Stimulated activated CD4-positive, alpha-beta T cell treated with anti-CD3 and anti-CD28 coated beads, Interleukin-2, amount 100 ng/mL, for 24 hours (primary cell): ENCODE measurements at places on chromosomes 3 and 15.

DNA sequence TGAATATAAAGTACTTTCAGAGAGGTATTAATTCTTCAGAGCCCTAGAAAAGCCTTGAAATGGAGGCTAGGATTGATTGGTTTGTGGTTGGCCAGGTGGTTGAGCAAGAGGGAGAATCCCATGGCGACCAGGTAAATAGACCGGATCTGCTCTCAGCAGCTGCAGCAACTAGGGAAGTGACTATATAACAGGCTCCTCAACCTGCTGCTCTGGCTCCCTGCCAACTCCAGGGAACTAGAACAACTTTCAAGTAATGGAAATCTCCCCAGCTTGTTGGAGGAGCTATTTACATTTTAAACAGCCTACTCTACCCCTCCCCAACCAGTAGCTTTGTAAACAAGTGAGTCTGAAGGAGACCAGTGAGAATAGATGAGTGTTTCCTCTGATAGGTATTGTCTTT lies 121.8 kb upstream of the CADM2 start:
- DNase-seq, result no peak

DNA sequence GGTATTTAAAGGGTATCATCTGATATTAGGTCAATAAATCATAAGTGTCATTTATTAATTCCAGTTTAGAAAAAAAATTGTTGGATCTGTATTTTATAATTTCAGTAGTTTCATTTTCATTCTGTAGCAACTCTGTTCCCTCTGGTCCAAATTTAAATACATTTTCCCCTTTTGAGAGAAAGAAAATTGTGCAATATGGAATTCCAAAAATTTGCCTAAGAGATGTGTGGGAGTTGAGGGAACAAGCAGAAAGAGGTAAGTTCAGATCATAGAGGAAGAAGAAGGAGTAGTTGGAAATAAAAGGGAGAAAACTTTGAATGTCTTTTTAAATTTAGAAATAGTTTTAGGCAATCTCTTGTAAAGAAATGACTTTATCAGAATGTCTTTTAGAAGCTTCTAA lies 48.9 kb upstream of the MME start:
- no peak for DNase-seq

DNA sequence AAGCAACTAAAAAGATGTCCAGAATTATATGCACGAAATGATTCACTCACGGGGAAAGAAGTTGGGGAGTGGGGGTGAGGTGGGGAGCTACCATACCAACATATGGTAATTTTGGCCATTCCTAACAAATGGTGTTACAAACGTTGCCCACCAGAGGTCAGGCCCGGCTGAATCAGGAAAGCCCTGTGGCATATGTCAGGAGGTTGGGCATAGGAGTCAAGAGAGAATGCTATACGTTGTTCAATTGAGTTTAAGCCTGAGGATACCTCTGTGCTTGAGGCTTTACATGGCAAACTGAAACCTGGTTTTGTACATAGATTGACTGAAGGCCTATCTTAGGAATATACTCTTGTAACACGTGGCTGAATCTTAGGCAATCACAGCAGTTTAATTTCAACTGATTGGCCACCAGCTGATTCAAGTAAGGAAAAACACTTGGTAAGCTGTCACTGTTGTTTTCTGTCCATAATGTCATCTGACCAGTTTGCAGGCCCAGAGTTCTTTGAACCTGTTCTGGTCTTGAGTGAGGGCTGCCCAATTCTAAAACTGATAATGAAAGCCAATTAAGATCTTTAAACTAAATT lies 23.4 kb upstream of the SLC2A2 start:
- peak; percentile 44 for DNase-seq

GRCh38 chr3:70992562-70993204 lies 590.8 kb downstream of the FOXP1 start:
- DNase-seq, result no peak

DNA sequence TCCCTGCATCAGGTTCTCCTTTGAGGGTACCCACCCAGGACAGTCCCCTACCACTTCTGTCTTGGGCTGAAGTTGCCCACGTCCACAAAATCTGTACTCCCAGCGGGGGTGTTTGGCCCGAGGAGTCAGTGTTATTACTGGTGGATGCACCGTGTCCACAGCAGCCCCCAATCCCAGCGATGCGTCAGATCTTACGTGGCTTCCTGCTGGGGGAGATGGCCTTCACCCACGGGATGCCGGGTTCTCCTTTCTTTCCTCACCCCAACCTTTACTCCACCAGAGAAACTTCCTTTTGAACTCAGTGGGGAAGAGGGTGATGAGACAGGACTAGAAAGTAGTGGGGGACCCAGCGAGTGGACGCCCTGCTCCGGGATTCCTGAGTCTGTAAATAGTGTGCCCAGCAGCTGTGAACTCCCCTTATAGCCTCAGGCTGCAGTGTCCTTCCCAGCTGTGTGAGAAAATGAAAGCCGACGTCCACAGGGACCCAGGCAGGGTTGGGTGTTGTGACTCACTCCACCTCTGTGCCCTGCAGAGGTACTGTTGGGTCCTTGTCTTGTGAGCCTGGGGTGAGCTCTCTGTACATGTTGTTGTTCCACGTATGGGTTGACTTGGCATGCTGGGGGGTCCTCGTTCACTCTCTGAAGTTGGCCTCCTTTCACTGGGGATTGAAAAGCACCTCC lies 31.5 kb downstream of the CRTAP start:
- DNase-seq, result no peak

DNA sequence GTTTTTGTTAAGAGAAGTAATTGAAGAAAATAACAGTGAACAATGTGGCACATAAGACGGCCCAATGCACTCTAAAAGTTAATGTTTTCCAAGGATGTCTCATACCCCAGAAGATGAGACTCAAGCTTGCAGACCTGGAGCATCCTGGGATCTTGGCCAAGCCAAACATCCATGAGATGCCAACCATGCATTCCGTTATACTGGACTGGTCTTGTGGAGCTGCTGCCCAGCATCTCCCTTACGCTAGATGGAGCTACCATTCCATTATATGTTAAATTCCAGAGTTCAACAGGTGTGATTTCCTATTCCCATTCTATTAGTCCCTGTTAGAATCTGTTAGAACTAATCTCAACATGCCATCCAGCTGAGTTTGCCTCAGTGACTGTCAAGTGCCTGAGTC lies 181.8 kb downstream of the PDCD6IP start:
- DNase-seq, result no peak

- no peak for DNase-seq
Measured at GRCh38 chr15:47432826-47433225, 284.5 kb upstream of the SEMA6D start.

- DNase-seq, result no peak
Measured at GRCh38 chr3:129429080-129429451, 630 bp upstream of the EFCAB12 start.

DNA sequence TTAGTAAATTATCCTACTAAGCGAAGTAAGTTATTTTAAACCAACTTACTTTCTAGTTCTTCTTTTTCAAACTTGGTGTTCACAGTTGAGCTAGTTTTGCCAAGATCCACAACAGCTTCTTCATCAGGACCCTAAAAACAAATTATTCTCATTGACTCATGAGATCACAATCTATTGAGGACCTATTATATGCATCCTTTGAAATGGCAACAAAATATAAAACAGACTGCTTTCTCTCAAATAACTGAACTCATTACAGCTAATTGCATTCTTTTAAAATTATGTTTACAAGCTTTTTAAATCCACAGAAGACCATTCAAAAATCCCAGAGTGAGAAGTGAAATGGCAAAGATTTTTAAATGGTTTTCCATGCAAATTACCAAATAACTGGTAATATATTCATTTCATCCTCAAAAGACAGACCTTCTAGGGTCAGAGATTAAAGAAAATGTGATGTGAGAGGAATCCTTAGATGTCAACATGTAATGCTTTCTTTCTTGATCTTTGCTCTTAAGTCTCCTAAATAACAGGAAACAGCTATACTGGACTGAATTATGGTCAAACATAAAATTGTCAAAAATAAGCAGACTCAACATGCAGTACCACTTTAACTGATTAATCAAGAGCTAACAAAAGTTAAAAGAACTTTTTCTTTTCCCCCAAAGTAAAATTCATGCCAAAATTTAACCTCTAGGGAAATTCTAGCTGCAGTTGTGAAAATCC lies 31.7 kb downstream of the SLC4A7 start:
- DNase-seq, result no peak

- DNase-seq, result peak; percentile 43
Measured at GRCh38 chr15:89442671-89443307, 53.6 kb downstream of the RHCG start.

DNA sequence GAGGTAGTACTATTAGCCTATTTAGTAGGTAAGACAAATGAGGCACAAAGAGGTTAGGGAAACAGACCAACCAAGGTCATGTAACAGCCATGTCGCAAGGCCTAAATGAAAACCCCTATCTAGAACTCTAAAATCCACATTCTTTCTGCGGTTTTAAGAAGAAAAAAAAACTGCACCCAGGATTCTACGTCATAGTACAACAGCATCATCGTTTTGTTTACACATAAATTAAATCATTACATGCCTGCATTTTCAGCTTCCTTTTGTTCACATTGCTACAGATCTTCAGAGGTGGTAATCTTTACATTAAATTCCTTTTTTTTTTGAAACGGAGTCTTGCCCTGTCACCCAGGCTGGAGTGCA lies 548 bp upstream of the PSMD6 start:
- no peak for DNase-seq

DNA sequence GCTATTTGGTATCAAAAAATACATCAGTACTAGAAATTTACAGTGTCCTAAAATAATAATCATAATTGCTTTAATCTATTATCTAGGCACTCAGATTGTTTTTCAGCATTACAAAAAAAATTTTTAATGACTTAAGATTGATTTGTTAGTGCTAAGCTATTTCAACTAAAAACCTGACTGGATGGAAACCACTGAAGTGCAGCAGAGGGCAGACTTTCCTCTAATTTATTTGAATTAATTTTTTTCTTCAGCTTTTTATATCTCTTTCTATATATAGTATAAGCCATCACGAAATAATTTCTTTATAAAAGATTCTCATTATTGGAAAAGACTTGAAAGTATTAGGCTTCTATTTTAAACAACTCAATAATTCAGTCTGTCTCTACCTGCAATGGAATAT lies 131.4 kb downstream of the IQCH start:
- DNase-seq, result no peak

DNA sequence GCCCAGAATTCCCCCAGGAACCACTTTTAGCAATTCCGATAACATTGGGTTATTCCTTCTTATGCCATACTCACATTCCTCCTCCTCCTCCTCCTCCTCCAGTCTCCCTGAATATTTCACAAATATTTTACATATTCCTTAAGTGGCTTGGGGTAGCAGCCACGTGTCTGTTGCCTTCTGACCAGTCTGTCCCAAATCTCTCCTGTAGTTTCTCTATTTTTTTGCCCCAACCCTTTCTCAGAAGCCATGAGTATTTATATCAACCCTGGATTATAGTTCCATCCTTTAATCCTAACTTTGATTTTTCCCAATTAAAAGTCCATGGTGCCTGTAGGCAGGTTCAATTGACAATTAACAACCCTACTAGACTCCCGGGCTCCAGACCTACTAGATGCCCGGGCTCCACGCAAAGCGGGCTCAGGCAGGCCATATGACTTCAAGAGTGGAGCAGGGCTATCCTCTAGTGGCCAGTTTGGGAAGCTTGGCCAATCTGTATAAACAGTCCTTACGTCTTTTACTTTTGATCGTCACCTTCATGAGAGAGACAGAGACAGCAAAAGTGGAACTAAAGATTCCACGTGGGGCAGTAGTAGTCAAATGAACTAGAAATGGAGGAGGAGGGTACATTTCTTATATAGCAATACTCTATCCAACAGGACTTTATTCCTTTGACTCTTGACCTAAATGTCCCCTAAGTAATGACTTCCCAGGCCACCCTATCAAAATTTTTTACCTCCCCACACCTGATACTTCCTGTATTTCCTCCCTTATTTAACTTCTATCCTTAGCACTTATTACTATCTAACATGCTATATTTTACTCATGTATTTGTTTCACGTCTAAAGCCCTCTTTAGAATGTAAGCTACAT lies 69.7 kb downstream of the USF3 start:
- no peak for DNase-seq

GRCh38 chr3:191296041-191296541 lies 33.1 kb upstream of the CCDC50 start:
- DNase-seq, result no peak

GRCh38 chr3:12427551-12427950 lies 56.7 kb upstream of the TSEN2 start:
- no peak for DNase-seq

- no peak for DNase-seq
Measured at GRCh38 chr3:58474348-58474911, 17.5 kb upstream of the KCTD6 start.

GRCh38 chr15:71716990-71717389 lies 93.4 kb upstream of the NR2E3 start:
- DNase-seq, result no peak

GRCh38 chr15:83092309-83092976 lies 15.0 kb upstream of the TM6SF1 start:
- DNase-seq, result peak; percentile 5

DNA sequence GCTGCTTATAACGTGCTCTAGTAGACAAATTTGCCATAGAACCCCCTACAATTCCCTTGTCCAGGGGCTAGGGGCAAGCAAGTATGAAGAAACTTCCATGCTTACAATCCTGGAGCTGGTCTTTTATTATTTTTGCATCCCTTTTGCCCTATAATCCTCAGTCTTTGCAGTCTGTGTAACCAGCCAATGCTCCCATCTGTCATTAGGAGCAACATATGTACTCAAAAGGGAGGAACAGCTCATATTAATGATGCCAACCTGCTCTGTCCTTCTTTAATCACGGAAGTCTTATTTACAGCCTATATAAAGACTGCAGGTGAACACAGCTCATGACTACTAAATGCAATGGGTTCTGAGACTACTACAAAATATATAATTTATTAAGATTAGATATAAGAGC lies 263.3 kb downstream of the ZIC1 start:
- no peak for DNase-seq

- DNase-seq, result peak; percentile 80
Measured at GRCh38 chr3:52446631-52447511, 2.0 kb upstream of the SEMA3G start.

- no peak for DNase-seq
Measured at GRCh38 chr3:53617893-53618523, 123.6 kb downstream of the CACNA1D start.

GRCh38 chr3:14248849-14249523 lies 70.4 kb downstream of the LSM3 start:
- DNase-seq, result no peak

DNA sequence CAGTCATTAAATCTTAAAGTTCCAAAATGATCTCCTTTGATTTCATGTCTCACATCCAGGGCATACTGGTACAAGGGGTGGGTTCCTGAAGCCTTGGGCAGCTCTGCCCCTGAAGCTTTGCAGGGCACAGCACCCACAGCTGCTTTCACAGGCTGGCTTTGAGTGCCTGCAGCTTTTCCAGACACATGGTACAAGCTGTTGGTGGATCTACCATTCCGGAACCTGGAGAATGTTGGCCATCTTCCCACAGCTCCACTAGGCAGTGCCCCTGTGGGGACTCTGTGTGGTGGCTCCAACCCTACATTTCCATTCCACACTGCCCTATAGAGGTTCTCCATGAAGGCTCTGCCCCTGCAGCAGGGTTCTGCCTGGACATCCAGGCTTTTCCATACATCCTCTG lies 211.1 kb upstream of the THBS1 start:
- DNase-seq, result no peak

GRCh38 chr3:181929501-181929900 lies 217.8 kb downstream of the SOX2 start:
- no peak for DNase-seq
